ENCODE measurements at places on chromosomes 3 and 15.

DNA sequence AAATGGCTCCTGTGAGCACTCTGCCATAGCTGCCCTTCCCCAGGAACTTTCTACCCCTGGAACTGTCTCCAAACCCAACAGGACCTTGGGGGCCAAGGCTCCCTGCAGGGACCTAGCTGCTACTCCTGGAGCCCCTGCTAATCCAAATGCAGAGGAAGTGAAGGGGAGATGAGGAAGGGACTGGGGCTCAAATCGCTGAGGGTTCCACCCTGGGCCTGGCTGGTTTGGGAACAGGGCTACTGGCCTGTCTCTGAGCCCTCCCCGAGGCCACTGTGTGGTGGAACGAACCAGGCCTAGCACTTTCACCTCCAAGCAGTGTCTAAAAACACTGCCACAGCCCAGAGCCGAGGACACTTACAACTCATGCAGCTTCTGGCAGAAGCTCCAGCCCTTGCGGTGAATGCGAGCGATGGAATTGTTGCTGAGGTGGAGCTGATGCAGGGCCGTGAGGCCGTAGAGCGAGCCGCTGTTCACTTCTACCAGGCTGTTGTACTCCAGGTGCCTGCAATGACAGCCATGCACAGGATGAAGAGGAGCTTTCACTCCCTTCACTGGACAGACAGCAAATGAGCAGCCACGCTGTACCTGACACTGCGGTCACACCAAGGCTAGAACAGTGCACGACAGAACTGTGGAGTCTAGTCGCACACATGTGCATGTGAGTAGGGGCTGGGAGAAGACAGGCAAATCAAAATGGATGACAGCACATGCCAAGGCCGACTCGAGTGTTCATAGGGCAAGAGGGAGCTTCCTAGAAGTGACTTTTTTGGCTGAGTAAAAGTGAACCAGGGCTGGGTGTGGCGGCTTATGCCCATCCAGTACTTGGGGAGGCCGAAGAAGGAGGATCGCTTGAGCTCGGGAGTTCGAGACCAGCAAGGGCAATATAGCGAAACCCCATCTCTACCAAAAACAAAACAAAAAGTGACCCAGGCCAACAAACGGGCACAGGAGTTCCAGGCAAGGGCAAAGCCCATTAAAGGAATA is 90.8 kb downstream of the LRIG1 start:
- DNase-seq = no peak

- DNase-seq = no peak
Observed at GRCh38 chr3:188390775-188391443, 237.0 kb downstream of the LPP start.

DNA sequence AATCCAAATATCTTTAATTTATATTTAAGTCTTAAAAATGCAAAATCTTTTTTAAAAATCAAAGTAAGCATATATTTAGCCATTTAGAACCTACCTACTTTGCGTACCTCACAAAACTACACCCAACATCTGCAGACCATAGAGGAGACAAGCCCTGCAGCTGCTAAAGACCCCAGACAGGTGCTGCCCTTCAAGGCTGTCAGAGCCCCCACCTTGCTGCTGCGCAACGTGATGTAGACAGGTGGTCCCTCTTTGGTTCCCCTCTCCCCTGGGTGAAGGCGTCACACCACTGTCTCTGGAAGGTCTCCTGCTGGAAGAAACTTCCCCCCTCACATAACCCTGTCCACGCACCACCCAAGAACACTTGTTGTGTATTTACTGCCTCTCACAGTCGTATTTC is 204.5 kb downstream of the ARRDC4 start:
- no peak for DNase-seq

- DNase-seq = no peak
Observed at GRCh38 chr3:48459331-48459730, 12.8 kb downstream of the ATRIP start.

All from stimulated activated CD4-positive, alpha-beta T cell treated with anti-CD3 and anti-CD28 coated beads, Interleukin-4, amount 100 ng/mL, for 4 hours (primary cell).